HCT116 (cell line): ENCODE measurements at places on chromosomes 1 and 21.

DNA sequence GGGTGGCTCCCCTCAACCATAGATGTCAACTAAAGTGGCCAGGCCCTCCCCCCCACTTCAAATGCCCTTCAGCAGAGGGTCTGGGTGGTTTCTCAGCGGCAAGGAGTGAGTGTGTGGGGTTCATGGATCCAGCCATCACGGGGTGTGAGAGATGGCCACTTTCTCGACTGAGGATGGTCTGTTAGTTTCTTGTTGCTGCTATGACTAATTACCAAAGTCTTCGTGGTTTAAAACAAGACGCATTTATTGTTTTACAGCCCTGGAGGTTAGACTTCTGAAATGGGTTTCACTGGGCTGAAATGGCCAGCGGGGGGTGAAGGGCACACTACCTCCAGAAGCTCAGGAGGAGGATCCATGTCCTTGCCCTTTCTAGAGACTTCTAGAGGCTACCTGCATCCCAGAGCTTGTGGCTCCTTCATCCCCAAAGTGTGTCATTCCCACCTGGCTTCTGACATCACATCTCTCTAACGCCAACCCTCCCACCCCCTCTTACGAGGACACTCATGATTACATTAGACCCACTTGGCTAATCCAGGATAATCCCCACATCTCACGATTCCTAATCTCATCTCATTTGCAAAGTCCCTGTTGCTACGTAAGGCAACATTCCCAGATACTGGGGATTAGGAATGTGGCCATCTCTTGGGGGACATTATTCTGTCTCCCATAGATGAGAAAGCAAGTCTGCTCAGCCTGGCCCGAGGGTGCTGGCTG lies 53.0 kb downstream of the EPHB2 start:
- no peak for DNase-seq

GRCh38 chr1:42167611-42168390 lies 3.3 kb upstream of the GUCA2A start:
- DNase-seq, result no peak

DNA sequence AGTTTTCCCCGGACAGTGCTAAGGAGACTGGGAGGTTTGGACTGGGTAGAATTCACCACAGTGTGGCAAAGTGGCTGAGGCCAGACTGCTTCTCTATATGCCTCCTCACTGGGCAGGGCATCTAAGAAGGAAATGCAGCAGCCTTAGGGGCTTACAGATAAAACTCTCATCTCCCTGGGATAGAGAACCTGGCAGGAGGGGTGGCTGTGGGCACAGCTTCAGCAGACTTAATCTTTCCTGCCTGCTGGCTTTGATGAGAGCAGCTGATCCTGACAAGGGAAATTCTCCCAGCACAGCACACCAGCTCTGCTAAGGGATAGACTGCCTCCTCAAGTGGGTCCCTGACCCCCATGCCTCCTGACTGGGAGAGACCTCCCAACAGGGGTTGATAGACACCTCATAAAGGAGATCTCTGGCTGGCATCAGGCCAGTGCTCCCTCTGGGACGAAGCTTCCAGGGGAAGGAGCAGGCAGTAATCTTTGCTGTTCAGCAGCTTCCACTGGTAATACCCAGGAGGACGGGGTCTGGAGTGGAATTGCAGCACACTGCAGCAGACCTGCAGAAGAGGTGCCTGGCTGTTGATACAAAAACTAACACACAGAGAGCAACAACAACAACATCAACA lies 25.2 kb downstream of the KIFAP3 start:
- no peak for DNase-seq

GRCh38 chr1:215160351-215160750 lies 77.8 kb downstream of the KCNK2 start:
- no peak for DNase-seq

- no peak for DNase-seq
Measured at GRCh38 chr1:66286307-66286706, 247.6 kb upstream of the SGIP1 start.
